ENCODE measurements at places on chromosomes 5 and 9.

DNA sequence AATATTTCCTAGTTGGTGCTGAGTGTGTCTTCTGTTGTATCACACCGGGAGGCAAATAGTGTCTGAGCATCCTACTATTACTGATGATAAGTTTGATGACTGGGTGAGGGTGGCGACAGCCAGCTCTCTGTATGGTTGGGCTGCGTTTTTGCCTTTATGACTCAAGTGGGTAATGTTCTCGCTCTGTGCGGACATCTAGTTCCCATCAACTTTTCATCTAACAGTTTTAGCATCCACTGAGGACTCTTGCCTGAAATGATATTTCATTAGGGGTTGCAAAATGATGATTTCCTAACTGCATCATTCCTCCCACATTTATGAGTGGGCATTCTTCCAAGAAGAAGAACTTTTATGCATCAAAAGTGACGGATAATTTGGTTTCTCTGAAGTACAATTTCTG lies 26.5 kb downstream of the HMCN2 start:
- no peak for DNase-seq

GRCh38 chr5:77232574-77233358 lies 22.3 kb downstream of the PDE8B start:
- no peak for DNase-seq

DNA sequence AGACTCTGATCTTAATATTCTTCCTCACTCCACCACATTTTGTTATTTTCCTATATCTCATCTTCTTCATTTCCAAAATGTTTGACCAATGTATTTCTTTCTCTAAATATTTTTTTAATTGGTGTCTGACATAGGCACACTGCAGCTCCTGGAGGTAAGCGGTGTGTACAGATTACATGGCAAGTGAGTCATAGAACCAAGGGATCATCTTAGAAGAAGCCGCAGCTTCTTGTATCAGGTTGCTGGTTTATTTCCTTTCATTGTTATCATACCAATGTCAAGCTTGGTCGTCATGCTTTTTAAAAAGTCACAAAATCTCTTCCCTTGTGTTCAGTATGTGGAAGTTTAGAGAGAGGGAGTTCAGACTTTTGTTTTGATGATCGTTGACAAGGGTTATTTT lies 526.1 kb upstream of the CDH18 start:
- no peak for DNase-seq

GRCh38 chr9:3290231-3290840 lies 235.5 kb downstream of the RFX3 start:
- DNase-seq = no peak

- no peak for DNase-seq
Observed at GRCh38 chr9:17802249-17802857, 223.5 kb downstream of the SH3GL2 start.

DNA sequence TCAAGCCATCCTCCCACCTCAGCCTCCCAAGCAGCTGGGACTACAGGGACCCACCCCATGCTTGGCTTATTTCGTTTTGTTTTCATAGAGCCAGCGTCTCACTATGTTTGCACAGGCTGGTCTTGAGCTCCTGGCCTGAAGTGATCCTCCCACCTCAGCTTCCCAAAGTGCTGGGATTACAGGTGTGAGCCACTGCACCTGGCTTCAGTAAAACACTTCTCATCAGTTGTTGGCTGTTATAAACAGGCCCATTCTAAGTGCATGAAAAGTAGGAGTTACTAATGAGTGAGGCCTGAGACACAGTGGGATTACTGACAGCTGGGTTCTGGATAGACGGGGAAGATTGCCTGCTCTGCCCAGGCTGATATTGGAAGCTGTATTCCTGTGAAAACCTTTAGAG lies 3.5 kb downstream of the CRB2 start:
- DNase-seq = no peak

DNA sequence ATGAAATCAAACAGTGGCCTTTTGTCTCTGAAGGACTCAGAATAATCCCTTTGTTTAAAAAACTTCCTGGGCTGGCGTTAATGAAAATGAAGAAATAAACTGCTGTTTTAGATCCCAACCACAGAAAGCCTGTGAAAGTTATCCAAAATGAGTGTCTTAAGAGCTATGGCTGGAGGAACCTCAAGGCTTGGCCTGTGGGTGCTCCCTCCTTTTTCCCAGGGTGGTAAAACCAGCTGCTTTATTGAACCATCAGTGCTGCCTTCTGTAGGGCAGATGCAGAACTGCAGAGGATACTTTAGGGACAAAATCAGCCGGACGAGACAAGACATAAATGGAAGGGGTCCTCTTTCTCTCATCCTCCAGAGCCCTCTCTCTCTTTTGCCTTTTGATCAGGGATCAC lies 100.9 kb downstream of the SMARCA2 start:
- no peak for DNase-seq

- no peak for DNase-seq
Observed at GRCh38 chr9:77864211-77864889, 167.3 kb downstream of the GNAQ start.

DNA sequence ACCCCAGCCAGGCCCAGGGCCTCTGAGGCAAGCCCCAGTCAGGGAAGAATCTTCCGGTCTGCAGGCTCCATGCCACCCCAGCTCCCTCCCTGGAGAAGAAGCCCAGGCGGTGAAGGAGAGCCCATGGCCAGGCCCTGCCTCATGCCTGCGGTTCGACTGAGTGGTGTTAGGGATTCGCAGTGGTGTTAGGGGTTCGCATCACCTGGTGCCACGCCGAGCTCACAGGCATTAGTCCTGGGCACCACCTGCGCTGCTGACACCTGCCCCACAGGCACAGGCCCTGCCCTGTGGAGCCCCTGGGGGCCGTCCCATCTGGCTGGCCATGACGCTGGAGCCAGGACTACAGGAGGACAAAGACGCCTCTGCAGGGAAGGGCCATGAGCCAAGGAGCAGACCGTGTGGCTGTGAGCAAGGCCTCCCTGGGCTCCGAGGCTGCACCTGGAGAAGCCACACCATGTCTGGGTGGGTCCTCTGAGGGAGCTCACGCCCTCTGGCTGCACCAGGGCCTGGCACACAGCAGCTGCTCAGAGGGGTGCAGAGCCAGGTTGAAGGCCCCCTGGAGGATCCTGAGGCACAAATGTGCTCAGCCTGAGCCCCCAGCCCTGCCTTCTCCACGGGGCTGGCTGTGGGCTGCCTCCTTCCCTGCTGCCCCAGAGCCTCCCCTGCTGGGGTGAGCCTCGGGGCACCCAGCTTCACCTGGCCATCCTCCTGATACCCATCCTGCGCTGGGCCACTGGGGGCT lies 27.6 kb upstream of the RNF130 start:
- DNase-seq = no peak

DNA sequence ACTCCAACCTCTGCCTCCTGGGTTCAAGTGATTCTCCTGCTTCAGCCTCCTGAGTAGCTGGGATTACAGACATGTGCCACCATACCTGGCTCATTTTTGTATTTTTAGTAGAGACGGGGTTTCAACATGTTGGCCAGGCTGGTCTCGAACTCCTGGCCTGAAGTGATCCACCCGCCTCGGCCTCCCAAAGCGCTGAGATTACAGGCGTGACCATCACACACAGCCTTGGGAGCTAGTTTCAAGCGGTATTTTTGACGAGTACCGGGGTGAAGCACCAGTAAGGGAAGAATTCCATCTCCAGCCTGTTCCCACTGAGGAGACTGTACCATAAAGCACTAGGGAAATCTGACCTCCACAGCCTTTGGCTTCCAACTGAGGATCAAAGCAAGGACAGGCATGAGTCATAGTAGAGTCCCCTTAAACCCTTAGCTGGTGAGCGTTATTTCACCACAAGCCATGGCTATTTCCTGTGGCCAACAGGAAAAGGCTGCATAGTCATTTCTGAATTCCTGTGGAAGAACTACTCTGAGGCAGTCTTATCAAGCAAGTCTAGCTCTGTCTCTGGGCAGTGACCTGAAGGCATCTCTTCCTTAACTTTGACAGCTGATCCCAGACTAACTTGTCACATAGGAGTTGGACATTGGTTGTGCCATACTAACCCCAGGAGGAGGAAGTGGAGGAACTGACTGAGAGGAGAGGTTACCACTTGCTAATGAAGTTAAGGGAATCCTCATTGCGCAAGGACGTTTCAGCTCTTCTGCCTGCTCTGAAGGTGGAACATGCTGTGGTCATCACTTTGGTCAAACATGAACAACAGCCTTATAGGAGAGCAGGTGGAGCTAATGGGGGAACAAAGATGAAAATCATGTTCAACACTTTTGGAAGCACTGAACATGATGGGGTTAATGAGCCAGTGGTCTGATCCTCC lies 85.8 kb upstream of the DMRT1 start:
- DNase-seq = no peak

GRCh38 chr9:121483049-121483448 lies 16.6 kb downstream of the GGTA1 start:
- DNase-seq = no peak

- no peak for DNase-seq
Observed at GRCh38 chr5:172548311-172548731, 92.7 kb upstream of the NEURL1B start.

DNA sequence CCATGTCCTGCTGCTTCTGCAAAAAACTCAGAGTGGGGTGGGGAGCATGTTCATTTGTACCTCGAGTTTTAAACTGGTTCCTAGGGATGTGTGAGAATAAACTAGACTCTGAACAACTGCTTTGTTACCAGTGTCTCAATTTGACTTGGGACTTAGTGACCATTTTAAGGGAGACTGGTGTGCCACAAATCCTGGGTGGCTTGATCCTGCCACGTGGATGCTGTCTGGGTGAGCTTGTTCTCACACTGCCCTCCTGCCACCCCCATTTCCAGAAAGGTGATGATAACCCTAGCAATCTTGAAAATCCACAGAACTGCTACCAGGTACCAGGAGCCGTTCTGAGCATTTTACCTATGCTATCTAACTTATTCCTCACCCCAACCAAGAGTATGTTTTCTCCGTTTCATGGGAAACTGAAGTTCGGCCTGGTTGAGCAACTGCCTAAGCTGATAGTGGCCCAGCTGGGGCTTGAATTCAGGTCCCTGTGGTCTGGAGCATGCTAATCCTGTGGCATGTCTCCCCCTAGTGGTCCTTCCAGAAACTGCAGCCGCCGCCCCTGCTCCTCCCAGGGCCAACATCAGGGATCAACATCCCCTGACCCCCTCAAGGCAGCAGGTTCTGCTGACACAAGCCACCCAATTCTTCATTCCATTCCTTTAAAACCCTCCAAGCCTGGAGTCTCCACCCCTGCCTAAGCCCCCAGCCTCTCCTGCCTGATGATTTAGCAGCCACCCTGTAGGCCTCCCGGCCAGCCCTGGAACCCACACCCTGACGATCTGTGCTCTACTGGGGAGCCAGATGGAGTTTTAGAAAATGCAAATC lies 2.8 kb downstream of the IL3 start:
- DNase-seq = peak; percentile 75

DNA sequence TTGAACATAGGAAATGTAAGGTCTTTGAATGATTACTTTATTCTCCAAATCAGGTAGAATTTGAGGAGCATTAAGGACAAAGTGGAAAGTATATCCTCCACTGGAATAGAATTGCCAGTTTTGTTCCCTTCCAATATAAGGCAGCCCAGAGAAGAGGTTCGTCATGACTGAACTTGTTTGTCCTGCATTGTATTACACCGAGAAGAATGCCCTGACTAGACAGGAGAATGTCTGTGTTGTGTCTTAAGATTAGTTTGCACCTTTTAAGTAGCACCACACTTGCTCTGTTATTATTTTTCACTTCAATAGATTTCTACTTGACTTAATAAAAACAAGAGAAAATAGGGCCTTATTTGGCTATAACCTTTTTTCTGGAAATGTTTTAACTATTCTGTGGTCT lies 586.2 kb upstream of the PTGER4 start:
- DNase-seq = no peak

DNA sequence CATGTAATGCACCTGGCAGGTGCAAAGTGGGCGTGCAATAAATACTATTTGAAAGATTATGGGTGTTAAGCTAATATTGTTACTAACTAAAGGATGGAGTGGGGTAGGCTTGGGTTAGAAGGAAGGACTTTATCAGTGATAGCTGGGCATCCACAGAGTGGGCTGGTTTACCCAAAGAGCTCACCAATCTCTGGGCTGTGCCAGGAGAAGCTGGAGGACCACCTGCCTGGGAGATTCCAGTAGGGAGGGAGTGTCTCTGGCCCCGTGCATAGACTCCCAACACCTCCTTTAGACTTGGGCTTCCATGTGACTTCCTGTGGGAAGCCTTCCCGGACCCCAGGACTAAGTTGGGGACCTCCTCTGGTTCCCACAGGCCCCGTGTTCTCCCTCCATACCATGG lies 5.6 kb upstream of the URM1 start:
- DNase-seq = no peak

DNA sequence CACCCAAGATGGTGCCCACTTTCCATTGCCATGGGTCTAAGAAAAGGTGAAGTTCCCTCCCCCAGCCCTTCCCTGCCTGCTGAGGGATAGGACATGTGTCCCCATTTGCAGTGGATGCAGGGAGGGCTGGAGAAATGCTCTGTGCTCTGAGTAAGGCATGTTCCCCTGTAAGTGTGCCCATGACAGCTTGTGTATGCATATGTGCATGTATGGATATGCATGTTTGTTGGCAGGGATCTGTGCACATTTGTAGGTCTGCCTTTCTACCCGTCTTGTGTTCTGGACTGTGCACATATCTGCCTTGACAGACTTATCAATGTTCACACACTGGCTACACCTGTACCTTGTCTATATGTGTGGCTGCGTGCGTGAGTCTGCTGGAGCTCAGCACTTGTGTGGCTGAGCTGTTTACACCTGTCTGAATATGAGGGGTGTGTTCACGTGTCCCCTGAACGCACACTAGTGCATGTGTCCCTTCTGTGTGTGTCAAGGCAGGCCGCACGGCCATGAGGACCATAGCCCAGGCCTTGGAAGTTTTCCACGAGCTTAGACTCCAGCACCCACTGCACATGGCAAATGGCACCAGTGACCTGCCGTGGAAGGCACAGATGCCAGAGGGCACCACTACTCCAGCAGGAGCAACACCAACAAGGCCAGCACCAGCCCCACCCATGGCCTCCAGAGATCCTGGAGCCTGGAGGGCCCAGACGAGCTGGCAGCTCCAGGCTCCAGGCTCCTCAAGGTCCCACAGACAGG lies 27.4 kb upstream of the TTLL11 start:
- DNase-seq = no peak

DNA sequence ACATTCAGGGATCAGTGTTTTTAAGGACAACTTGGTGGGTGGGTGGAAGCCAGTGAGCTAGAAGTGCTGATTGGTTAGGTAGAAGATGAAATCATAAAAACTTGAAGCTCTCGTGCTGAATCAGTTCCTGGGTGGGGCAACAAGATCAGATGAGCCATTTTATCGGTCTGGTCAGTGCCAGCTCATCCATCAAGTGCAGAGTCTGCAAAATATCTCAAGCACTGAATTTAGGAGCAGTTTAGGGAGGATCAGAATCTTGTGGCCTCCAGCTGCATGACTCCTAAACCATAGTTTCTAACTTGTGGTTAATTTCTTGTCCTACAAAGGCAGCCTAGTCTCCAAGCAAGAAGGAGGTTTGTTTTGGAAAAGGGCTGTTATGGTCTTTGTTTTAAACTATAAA lies 166.4 kb downstream of the FAM170A start:
- DNase-seq = no peak

- no peak for DNase-seq
Observed at GRCh38 chr5:5770825-5771224, 348.3 kb downstream of the ICE1 start.

- DNase-seq = no peak
Observed at GRCh38 chr5:35182910-35183535, 47.3 kb downstream of the PRLR start.
